ENCODE measurements at places on chromosomes 5 and 9.

DNA sequence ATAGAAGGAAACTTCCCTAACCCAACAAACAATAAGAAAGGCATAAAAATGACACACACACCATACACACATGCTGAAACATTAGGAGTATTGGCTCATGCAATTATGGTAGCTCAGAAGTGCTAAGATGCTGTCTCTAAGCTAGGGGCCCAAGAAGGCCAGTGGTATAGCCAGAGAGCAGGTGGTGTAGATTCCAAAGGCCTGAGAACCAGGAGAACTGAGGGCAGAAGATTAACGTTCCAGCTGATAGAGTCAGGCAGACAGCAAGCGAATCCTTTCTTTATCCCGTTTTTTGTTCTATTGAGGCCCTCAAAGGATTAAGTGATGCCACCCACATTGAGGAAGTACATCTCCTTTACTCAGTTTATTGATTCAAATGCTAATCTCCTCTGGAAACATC, 262.9 kb downstream of the EPB41L4A start:
- DNase-seq, result no peak

DNA sequence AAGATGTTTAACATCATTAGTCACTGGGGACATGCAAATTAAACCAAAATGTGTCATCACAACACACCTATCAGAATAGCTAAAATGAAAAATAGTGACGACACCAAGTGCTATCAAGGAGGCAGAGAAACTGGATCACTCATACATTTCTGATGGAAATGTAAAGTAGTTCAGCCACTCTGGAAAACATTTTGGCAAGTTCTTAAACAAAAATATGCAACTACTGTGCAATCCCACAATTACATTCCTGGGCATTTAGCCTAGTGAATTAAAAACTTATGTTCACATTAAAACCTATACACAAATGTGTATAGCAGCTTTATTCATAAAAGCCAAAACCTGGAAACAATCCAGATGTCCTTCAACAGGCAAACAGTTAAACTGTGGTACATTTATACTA, 53.1 kb downstream of the SVEP1 start:
- DNase-seq, result no peak

- no peak for DNase-seq
These were observed 1061.8 kb upstream of the ARRDC3 start for GRCh38 chr5:92444888-92445287.

- no peak for DNase-seq
These were observed 144.6 kb upstream of the PPP1R26 start for GRCh38 chr9:135334953-135335460.

DNA sequence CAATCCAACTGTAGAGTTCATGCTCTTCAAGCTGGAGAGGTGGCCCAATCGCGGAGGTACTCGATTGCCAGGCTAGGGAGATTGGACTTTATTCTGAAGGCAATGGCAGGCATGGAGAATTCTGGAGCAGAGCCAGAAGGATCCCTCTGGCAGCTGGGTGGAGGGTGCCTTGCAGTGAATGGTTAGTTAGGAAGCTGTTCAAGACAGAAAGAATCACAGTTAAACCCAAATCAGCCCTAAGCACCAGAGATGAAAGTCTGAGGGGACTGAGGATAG, 182.4 kb downstream of the RGS3 start:
- no peak for DNase-seq
